ENCODE measurements at places on chromosomes 16 and 17. TPM values are rescaled to one million over a fixed set of nuclear protein-coding genes. Genes with fewer than 3 reads are reported as not detected.

ATP2A1 gene
- polyA plus RNA-seq = 4.1 TPM

- DNase-seq = no peak
Measured at GRCh38 chr17:75367312-75367711, 38.2 kb downstream of the GRB2 start.

DNA sequence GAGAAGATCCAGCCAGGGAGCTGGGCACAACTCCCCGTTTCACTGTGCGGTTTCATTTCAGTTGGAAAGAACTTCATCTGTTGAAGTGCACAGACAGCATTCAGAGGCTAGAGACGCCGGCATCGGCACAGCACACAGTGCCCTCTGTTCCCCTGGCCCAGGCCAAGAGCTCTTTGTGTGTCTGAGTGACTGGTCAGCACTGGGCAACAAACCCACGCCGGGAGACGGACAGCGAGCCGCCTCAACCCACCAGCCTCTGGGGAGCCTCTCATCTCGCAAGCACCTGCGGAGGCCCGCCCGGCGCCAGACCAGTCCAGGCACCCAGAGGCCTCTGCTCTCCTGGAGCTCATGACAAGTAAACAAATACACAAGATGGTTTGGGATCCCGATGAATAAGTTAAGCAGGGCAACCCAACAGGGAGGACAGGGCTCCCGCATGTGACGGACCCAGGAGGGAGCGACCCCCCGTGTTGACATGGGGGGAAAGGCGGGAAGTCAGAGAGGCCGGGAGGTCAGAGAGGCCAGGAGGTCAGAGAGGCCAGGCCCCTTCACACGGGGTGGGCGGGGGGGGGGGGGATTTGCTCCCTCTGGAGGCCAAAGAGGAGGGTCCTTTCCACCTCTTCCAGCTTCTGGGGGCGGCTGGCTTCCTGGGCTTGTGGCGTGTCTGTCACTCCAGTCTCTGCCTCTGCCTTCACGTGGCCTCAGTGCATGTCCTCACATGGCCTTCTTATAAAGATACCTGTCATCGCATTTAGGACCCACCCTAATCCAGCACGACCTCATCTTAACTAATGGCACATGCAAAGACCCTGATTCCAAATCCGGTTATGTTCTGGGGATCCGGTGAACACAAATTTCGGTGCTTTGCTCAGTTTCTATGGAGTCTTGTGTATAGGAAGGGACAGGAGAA, 25.8 kb upstream of the KLHDC4 start:
- no peak for DNase-seq

DNA sequence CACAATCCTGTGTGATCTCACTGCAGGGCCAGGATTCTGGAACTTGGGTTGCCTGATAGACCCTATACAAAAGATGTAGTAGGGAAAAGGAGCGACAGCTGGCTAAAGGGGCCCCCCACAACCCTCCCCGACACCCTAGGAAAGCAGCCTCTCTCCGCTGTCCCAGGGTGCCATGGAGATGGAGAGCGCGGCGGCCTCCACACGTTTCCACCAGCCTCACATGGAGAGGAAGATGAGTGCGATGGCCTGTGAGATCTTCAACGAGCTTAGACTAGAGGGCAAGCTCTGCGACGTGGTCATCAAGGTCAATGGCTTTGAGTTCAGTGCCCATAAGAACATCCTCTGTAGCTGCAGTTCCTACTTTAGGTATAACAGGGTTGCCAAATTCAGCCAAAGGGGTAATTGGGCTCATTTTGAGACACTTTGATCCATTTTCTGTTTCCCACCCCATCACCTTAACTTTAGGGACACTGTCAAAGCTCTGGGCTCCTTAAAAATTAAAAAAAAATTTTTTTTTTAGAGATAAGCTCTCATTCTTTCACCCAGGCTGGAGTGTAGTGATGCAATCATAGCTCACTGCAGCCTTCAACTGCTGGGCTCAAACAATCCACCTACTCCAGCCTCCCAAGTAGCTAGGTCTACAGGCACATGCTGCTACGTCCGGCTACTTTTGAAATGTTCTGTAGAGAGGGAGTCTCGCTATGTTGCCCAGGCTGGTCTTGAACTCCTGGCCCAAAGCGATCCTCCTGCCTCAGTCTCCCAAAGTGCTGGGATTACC, at the start of gene KLHL10:
Gene KLHL10 (plus strand): TSS at position 65 of the 778 bp plus-strand sequence. CDS start 108 bp downstream, at position 173.
- no peak for DNase-seq

DNA sequence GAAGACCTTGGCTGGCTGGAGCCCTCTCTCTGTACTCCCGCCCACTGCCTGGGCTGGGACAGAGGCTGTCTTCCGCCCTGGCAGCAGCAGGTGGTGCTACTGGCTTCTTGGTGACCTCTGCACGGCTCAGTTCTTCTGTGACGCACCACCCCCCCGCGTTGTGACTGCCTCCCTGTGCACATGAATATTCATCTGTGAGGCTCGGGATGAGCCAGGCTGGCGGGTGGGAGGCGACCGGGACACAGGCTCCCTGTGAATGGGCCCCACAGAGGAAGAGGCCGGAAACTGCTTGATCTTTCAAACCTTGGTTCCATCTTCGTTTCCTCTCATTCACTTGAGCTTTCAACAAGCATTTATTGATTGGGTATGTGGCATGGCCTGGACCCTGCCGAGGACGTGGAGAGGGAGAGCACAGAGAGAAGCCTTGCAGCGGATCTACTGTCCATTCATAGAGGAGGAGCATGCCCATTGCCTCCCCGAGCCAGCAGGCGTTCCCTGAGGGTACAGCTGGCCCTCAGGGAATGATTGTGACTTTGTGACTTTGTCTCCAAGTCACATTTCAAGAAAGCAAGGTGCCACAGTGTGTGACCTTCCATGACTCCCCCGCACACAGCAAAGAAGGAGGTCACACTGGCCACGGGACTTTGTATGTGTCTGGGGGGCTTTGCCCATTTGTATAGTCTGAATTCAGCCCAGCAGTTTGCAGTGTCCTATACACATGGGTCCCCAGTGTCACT, 45.0 kb downstream of the B9D1 start:
- DNase-seq = peak; percentile 94

C16orf96 gene
- 0.18 TPM for polyA plus RNA-seq
